Activated CD8-positive, alpha-beta memory T cell treated with anti-CD3 and anti-CD28 coated beads for 48 hours (primary cell): ENCODE measurements at places on chromosomes 1 and 21.

DNA sequence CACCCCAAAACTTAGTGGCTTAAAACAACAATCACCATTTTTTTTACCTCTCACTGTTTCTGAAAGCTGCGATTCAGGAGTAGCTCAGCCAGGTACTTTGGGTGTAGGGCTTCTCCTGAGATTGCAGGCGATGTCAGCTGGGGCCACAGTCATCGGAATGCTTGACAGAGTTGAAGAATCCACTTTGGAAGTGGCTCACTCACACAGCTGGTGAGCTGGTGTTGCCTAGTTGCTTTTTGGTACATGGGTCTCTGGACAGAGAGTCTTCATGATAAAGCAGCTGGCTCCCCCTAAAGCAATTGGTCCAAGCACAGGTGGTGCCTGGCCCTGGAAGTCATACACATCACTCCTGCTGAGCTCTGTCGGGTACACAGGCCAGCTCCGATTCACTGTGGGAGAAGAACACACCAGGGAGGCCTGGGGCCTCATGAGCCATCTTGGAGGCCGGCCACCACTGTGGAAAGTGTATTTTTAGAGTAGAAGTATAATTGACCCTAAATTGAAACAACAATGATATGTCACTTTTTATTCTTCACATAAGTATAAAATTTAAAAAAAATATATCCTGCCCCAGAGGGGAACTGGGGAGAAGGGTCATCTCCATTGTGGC is 75.2 kb upstream of the GALNT2 start:
- no peak for DNase-seq

GRCh38 chr1:206606867-206607266 is 5.4 kb downstream of the EIF2D start:
- no peak for DNase-seq

DNA sequence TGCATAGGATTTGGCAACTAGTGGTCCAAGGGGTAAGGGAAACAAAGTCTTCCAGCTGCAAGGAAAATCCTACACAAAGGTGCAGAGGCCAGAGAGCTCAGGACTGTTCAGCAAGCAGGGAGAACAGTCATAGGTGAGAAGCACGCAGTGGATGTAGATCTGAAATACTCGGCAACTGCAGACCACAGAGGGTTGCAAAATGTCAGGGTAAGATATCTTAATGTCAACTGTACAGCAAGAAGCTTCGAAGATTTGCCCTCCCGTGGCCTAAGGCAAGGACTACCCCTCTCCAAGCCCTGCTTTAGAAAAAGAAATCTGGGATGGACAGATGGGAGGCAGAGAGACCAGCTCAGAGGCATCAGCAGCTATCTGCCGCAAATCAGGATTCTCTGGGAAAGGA is 153.4 kb upstream of the IRF2BP2 start:
- DNase-seq, result no peak

- no peak for DNase-seq
These were observed 22.4 kb upstream of the TMEM125 start for GRCh38 chr1:43247256-43247921.

- no peak for DNase-seq
These were observed 339.5 kb downstream of the KCNH1 start for GRCh38 chr1:210794445-210794844.

- DNase-seq, result no peak
These were observed 358.3 kb downstream of the KIF26B start for GRCh38 chr1:245512980-245513578.

DNA sequence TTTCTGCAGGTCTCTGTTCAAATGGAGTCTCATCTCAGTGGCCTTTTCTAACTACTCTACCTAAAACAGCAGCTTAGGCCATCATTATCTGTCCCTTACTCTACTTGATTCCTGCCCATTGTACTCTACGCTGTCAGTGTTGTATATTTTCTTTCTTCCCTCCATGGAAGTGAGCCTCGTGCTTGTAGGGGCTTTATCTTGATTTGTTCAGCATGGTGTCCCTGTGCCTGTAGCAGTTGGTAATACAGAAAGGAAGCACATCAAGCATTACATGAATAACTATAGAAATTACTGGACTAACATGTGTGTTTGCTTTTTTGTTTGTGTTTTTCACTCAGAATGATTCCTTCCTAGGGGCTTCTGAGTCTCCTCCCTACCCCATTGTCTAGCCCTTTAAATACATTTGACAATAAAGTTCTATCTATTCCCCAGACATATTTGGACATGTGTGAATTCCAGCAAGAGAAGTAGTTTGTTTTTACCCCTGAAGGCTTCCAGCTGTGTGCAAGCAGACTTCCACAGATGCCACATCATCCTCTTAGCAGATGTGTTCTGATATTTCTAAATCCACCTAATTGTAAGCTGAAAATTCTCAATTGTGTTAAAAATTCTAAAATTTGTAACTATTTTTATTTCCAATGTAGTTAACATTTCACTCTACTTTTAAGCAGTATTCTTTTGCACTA is 40.3 kb downstream of the PRMT2 start:
- DNase-seq, result no peak

- no peak for DNase-seq
These were observed 3.6 kb upstream of the PPP2R5A start for GRCh38 chr1:212281590-212281989.

DNA sequence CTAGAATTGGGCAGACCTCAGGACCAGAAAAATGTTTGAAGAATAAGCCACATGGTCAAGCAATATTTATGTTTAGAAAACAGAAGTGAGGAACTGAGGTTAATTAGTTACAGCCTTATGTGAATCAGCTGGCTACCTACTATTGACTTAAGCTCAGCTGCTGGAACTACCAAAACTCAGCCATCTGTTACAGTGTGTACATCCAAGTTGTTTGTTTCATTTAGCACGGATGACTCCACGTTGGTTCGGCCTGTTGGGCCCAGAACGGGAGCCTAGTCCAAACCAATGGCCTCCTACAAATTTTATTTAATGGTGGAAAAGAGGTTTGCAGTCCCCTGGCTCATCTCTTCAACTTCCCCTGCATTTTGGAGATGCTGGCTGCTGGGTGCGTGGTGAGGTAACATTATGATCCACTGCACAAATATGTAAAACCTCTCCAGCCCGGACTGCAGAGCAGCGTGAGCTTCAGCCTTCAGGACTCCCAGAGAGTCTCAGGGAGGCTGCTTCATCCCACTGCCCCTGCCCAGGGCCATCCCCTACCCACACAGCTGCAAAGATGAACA is 143.4 kb downstream of the ZZZ3 start:
- no peak for DNase-seq

GRCh38 chr21:20207335-20207734 is 790.9 kb upstream of the NCAM2 start:
- DNase-seq, result no peak

DNA sequence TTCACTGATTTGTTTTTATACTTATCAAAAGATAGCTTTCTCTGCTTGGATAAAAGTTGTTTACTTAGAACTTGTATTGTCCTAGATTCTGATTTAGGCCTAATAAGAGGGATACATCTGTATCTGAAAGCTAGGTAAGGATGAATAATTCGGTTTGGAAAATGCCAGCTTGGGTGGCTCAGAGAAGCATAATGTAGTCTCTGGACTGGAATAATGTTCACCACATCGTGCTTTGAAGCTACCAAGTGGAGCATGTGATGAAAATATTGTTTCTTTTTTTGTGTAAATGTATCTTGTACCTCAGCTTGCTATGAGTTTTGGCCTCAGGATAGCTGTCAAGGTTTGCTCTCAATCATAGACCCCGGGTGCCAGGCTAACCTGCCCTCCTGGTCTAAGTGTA is 49.2 kb downstream of the VPS13D start:
- no peak for DNase-seq

DNA sequence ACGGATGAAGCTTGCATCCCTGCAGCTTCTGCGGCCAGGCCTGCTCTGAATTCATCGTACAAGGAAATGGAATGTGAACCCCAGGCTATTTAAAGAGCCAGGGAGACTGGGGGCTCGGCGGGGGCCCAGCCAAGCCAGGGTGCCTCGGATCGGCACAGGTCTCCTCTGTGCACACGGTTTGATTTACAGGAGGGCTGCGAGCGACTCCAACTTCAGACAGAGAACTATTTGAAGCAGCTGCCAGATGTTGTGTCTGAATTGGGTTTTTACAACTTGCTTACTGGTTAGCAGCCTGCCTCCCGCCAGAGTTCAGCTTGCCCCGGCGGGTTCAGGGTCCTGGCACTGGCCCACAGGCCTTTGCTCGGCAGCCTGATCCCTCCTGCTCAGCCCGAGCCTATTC is 83.2 kb downstream of the SPSB1 start:
- DNase-seq, result no peak

DNA sequence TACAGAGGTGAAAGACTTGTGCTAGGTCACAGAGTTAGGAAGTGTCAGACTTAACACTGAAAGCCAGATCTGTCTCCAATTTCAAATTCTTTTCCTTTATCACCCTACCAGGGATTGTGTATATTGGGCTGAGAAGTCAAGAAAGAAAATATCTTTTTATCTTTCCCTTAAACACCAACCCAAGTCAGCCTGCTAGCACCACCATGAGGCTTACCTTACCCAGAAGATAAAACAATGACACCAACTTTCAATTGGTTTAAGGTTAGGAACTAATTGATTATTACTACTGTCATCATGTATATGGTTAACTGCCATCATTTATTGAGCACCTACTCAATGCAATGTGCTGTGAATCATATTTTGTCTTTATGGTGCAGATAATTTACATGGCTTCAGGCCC is 178.9 kb upstream of the FOXD3 start:
- no peak for DNase-seq
